ENCODE measurements at places on chromosomes 3 and 15. TPM values are rescaled to one million over a fixed set of nuclear protein-coding genes. Genes with fewer than 3 reads are reported as not detected.

Gene U2SURP
- 65.5 TPM for total RNA-seq

Gene THAP10
- 9.1 TPM for total RNA-seq

Gene SPATA12
- total RNA-seq: 0.43 TPM

Gene SLC22A14
- total RNA-seq: not detected

Gene FOXL2
- 1.5 TPM for total RNA-seq

Gene SPINK8
- not detected for total RNA-seq

Gene CSK
- 35.2 TPM for total RNA-seq
